ENCODE measurements at places on chromosomes 16 and 17.
A peak's percentile ranks its signal among the peaks of the same experiment; 100 is the strongest.

DNA sequence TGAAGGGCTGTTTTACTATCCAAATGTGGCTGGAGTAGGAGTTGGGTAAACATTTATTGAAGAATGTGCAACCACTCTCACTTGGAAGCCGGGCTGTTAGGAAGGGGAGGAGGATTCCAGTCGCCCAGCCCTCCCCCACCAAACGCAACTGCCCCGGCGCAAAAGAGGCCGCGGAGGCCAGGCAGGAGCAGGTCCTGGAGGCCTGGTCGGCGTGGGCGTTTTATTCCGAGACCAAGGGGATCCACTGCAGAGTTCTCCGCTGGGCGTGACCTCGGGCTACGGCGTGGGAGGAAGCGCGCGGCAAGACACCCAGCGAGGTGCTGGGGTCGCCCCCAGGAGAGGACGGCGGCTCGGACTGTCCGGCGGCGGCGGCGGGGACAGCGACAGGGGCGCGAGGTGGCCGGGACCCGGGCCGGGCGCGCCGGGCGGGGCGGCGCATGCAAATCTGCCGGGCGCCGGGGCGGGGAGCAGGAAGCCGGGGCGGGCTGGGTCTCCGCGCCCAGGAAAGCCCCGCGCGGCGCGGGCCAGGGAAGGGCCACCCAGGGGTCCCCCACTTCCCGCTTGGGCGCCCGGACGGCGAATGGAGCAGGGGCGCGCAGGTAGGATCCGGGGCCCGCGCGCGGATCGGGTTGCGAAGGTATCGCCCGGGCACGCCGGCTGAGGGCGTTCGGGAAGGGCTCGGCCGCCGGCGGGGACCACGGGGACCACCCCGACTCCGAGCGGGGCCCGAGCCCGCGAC lies at the start of gene IL4R:
IL4R (plus strand) TSS at position 553 of the 739 bp plus-strand sequence. CDS start 26,230 bp downstream, outside the sequence.
- peak; percentile 88 for DNase-seq

- DNase-seq, result no peak
These were observed 4.1 kb upstream of the SPG7 start for GRCh38 chr16:89504091-89504490.

GRCh38 chr17:63833026-63833740 lies 5.7 kb upstream of the FTSJ3 start:
- DNase-seq, result no peak

GRCh38 chr16:27408012-27408601 lies 6.1 kb downstream of the IL21R start:
- DNase-seq, result peak; percentile 42

- DNase-seq, result no peak
These were observed 21.5 kb upstream of the KRT19 start for GRCh38 chr17:41549596-41550039.
